ENCODE measurements at places on chromosomes 6 and 20.

GRCh38 chr6:104653781-104654180 is 205.9 kb downstream of the HACE1 start:
- DNase-seq: no peak

DNA sequence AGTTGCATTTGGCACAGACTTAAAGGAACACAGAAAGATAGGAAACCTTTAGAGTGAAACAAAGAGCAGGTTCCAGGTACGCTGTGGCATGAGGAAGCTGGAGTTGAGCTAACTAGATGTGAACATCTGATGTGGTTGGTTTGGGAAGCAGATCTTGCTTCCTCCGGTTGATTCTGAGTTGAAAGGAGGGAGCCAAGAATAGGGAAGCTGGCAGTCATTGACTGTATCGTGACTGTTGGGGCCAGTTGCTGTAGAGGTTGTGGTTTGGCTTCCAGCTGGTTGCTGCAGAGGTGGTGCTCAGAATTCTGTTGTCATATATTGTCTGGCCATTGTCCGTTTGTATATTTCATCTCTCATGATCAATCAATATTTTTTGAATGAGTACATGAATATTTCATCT is 325.9 kb downstream of the PLCB1 start:
- DNase-seq: no peak

GRCh38 chr6:69771158-69771906 is 25.5 kb downstream of the LMBRD1 start:
- DNase-seq: no peak

- no peak for DNase-seq
Measured at GRCh38 chr20:13995841-13996240, 525 bp downstream of the MACROD2 start.

GRCh38 chr6:43736211-43736786 is 33.7 kb upstream of the VEGFA start:
- no peak for DNase-seq

GRCh38 chr6:4644996-4645395 is 131.2 kb upstream of the CDYL start:
- DNase-seq: no peak
